Effector memory CD4-positive, alpha-beta T cell (primary cell): ENCODE measurements at places on chromosomes 3 and 15.

DNA sequence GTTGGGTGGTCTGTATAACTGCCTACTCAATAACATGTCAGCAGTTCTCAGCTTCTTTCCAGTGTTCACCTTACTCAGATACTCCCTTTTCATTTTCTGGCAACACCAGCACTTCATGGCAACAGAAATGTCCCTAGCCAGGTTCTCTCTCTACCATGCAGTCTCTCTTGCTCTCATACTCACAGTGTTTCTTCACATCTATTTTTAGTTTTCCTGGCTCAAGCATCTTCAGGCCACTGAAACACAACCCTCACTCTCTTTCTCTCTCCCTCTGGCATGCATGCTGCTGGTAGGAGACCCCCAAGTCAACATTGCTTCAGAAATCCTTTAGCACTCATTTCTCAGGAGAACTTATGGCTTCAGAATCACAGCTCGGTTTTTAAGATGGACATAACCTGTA lies at the start of gene CAPN3:
Gene CAPN3 (plus strand): TSS at position 253 of the 400 bp plus-strand sequence. CDS start 305 bp downstream, outside the sequence.
- DNase-seq = no peak

DNA sequence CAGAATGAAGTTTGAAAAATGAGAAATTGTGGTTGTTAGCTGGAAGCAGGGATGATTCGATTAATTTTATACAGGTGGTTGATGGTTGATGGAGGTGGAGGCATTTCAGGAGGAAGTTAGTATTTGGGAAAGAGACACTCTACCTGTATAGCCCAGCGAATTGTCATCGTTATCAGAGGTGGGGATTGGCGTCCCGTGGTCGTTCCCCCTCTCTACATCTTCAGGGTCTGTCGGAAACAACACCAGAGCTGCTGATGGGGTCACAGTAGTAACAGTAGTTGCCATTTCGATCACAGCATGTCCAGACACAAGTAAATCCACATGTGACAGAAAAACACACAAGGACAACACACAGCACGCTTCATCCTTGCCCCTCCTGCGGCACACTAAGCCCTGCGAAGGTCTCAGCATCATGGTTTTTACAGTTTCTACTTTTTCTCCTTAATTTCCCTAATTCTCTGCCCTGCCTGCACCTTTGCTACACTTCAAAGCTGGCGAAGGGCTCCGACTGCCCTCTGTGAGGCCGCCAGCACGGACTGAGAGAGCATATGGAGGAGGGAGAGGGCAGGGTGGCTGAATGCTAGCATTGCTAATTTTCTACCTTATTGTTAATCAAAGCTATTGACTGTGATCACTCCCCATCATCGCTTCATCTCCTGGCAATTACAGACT lies 642.3 kb downstream of the ROBO1 start:
- no peak for DNase-seq

- no peak for DNase-seq
Measured at GRCh38 chr3:49661281-49661680, 12.9 kb upstream of the APEH start.

GRCh38 chr3:4599612-4600011 lies 106.5 kb downstream of the ITPR1 start:
- DNase-seq = no peak

GRCh38 chr3:108093616-108094015 lies 2.8 kb upstream of the CD47 start:
- no peak for DNase-seq

DNA sequence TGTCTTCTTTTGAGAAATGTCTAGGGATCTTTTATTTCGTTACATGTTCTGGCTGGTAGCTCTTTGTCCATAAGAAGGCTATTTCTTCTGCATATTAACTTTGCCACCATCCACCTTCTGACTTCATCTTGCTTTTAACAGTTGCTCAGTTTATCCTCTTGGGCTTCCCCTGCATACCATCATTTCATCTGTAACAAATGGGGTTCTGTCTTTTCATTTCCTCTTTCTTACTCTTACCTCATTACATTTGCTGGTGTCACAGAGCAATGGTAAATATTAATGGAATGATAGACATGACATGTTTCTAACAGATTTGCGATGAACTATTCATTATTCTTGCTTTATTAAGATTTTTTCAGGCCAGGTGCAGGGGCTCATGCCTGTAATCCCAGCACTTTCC lies 62.4 kb downstream of the GASK1A start:
- no peak for DNase-seq

- no peak for DNase-seq
Measured at GRCh38 chr3:161253711-161254110, 32.6 kb downstream of the NMD3 start.

GRCh38 chr3:104943974-104944373 lies 422.7 kb upstream of the ALCAM start:
- no peak for DNase-seq

DNA sequence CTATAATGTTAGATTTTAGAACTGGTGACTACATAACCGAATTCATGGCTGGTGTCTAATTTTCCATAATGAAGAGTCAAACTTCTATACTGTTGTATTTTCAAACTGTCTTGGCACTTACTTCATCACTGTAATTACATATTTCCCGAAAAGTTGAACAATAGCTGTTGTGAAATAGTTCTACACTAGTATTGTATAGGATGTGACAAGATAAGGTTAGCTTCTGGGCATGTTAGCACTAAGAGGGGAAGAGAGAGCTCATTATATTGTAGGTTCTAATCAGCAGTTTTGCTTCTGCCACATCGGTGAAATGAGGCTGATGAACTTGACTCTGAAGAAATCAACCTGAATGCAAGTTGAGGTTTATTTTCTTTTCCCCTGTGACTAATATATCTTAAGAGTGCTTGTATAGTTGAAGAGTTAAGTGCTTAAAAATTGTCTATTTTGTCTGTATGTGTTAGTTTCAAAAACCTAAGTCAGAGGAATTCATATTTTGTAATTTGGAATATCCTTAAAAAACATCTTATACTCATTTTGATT lies 8.9 kb downstream of the GYG1 start:
- DNase-seq = no peak

GRCh38 chr3:197752107-197752506 lies 2.4 kb downstream of the FYTTD1 start:
- DNase-seq = no peak

GRCh38 chr15:91522605-91523332 lies 330.7 kb upstream of the SLCO3A1 start:
- DNase-seq = no peak

GRCh38 chr3:108552267-108553159 lies 36.7 kb downstream of the CIP2A start:
- no peak for DNase-seq

GRCh38 chr3:77407441-77407840 lies 367.5 kb downstream of the ROBO2 start:
- no peak for DNase-seq

GRCh38 chr3:150292891-150293290 lies 115.2 kb upstream of the TSC22D2 start:
- DNase-seq = no peak

GRCh38 chr3:64414043-64414442 lies 188.8 kb upstream of the PRICKLE2 start:
- no peak for DNase-seq

- DNase-seq = no peak
Measured at GRCh38 chr15:68369931-68370767, 61.8 kb downstream of the ITGA11 start.

DNA sequence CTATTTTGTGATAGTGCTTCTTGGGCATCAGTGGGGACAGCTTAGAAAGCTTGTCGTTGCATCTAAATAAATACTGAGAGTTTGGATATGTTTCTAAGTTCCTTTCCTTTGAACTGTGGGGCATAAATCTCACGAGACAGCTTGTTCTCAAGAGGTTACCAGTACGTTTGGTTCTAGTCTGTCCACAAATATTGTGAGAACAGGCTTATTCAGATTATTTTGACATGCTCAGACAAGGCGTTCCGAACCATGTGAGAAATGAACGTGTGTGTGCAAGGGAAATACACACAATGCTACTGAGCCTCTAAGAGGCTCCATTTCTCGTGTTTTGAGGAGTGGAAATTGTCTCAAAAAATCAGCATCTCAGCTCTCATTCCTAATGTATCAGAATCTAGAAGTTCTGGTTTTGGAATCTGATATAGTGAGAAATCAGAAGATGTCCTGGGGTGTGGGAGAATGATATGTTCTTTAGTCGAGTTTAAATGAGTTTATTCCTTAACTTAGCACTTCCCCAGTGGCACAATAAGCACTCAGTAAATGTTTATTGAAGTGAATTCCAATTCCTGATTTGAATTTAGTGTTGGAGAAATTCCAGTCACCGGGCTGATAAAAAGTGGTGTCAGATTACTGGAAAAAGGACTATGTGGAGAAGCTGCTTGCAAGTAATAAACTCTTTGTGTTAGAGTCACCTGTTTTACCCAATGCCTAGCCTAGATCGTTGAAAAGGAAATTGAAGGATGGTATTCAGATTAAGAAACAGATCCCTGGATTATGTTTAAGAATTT lies 481.5 kb downstream of the LPP start:
- DNase-seq = no peak

DNA sequence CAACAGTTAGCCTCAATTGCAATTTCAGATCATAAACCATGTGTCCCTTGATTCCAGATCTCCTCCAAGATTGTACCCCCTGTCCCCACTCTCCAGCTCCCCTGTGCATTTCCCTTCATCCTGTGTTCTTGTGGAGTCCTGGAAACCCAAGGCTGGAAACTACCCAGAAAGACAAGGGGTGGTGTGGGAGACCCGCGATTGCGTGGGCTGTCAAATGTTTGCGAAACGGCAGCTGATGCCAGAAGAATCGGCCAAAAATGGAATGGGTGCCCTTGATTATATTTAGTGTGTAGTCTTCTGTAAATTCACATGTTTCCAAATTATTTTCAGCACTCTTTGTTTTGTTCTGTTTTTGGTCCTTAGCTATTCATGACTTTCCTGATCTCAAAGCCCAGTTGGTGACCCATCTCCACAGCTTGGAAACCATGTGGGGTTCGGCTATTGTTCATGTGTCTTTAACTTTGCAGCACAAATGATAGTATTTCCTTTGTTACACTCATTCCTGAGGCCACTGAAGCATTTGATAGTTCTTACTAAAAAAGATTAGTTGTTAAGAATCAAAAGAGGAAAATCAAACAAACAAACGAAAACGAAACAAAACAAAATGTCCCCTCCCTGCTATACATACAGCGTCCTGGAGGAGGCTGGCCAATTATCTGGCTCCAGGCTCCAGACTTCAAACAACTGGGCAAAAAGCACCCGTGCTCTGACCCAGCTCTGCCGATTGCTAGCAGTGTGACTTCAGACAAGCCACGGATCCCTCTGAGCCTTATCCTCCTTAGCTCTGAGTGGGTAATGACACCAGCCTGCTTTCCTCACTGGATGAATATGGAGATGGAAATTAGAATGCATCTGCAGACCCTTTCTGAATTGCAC lies 120.9 kb downstream of the CACNA2D3 start:
- no peak for DNase-seq

GRCh38 chr15:61426466-61426865 lies 197.4 kb upstream of the RORA start:
- DNase-seq = no peak

DNA sequence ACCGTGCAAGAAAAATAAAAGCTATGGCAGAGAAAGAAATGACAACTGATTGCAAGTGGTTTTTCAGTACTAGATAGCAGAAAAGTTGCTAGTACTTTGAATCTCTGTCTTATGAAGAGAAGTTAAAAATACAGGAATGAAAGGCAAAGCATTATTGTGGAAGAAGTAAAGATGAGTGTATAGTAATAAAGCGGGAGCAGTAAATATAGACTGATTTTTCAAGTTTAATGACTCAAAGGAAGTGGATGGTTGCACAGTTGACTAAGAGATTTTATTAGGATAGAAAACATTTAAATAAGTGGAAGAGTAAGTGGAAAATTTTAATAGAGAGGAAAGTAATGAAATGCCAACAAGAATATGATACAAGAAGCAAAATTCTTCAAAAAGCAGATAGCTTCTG lies 1076.1 kb upstream of the CADM2 start:
- no peak for DNase-seq

GRCh38 chr3:191743283-191743682 lies 282.3 kb downstream of the PYDC2 start:
- DNase-seq = no peak

DNA sequence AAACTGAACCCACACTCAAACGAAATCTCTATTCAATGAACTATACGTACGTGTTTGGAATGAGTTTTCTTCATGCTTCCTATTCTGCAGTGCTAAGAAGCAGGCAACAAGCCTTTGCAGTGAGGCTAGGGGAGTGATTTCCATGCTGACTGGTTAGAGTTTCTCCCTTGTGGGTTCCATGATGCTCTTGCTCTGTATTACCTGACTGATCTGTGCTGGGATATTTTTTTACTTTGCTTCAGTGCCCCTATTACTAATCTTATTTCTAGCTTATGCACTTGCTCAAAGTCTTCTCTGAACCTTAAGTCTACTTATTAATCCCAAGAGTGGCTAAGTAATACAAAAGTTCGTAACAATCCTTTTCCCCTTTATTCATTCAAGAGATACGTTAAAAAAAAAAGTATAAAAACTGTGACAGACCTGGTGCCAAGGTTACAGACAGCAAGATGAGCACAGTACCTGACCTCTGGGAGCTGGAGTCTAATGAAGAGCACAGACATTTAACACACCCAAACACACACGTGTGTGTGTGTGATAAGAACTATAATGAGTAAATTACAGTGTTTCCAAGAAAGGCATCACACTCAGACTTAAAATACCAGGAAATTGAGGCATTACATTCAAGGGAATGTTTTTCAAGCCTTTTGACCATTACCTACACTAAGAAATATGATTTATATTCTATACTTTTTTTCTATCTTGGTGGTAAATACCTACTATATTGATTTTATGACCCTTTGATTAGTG lies 50.5 kb upstream of the FBN1 start:
- no peak for DNase-seq

DNA sequence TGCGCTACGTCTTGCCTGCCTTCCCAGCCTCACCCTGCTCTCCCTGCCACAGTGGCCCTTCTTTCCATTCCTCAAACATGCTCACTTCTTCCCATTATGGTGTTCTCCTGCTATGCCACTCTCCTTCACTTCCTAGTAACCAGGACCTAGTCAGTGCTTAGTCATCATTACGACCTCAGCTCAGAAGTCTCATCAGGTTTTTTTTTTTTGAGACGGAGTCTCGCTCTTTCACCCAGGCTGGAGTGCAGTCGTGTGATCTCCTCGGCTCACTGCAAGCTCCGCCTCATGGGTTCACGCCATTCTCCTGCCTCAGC lies 149.5 kb downstream of the GREM1 start:
- DNase-seq = no peak

GRCh38 chr15:39177561-39177960 lies 403.3 kb upstream of the THBS1 start:
- DNase-seq = no peak
